Putamen (tissue), 1 donor: ENCODE measurements at places on chromosomes 1 and 21.

GRCh38 chr1:56833088-56833487 lies 13.9 kb upstream of the FYB2 start:
- DNase-seq, result no peak

DNA sequence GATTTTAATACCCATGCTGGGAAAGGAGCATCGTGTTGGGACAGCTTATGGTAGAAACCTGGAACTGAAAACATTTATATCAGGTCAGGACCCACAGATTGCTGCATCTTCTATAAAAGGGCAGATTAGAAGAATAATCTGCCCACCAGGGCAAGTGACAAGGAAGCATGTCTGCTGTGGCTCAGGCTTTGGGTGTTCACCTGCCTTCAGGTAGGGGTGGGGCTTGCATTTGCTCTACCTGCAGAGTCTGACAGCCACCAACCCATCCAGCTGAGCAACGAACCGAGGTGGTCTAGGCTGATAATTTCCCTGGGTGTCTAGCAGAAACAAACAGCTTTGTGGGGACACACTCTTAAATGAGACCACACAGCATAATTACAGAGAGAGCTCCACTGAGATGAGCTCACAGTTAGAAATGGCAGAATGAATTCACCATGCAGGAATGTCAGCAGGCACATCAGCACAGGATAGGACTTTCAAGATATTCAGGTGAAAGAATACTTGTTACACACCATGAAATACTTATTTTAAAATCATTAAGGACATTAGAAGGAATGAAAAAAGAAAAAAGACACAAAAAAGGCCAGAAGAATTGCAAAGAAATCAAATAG lies 36.1 kb upstream of the B3GALT5 start:
- DNase-seq, result no peak

- DNase-seq, result no peak
Observed at GRCh38 chr1:25431955-25432719, 1.4 kb downstream of the MACO1 start.

GRCh38 chr21:15121655-15122120 lies 56.9 kb upstream of the NRIP1 start:
- DNase-seq, result peak; percentile 13

GRCh38 chr1:38455829-38456530 lies 403.6 kb downstream of the RRAGC start:
- DNase-seq, result no peak

- DNase-seq, result peak; percentile 12
Observed at GRCh38 chr1:8055973-8056372, 29.9 kb upstream of the ERRFI1 start.

DNA sequence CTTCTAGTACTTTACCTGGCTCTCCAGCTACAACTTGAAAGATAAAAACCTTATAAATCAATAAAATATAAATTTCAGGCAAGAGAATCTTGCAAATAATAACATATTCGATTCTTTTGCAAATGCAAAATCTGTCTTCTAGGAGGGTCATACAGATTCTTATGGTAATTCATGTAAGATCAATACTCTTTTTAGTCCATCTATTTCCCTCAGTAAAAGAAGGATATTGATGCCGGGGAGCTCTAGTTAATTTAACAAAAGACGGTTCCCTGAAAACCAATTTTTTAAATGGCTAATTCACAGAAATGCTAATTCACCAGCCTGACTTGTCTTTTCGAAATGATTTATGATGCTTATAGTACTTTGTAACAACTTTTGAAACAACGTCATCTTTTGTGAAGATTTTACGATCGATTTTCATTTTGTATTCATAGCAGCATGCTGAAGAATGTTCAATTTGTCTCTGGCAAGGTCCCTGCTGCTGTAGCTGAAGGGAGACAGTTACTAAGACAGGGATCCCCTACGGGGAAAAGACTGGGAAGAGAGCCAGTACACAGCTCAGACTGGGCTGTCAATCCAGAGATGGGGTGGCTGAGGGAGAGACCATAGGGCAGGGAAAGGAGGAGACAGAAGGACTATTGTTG lies 90.6 kb upstream of the SPAG17 start:
- DNase-seq, result no peak

GRCh38 chr1:244137725-244138124 lies 86.6 kb downstream of the ZBTB18 start:
- DNase-seq, result no peak

DNA sequence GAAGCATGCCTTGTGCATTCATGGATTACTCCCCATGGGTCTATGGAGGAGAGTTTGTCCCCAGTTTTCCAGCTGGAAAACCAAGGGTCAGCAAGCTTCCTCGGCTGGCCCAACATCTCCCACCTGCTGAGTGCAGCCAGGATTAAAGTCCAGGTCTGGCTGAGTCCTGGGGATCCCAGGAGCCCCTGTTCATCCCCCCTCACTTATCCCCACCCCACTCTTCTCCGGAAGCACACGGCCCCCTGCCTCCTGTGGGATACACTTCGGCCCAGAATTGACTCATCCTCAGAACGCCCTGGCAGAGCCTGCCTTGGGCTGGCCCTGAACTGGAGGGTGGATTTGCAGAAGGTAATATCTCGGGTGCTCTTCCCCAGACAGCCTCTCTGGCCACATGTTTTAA lies 276.1 kb downstream of the NPHP4 start:
- no peak for DNase-seq

- DNase-seq, result no peak
Observed at GRCh38 chr1:221344693-221345092, 397.2 kb downstream of the DUSP10 start.

- no peak for DNase-seq
Observed at GRCh38 chr1:156487862-156488261, 12.7 kb downstream of the MEF2D start.

- DNase-seq, result no peak
Observed at GRCh38 chr1:119266386-119266785, 102.2 kb upstream of the HAO2 start.

DNA sequence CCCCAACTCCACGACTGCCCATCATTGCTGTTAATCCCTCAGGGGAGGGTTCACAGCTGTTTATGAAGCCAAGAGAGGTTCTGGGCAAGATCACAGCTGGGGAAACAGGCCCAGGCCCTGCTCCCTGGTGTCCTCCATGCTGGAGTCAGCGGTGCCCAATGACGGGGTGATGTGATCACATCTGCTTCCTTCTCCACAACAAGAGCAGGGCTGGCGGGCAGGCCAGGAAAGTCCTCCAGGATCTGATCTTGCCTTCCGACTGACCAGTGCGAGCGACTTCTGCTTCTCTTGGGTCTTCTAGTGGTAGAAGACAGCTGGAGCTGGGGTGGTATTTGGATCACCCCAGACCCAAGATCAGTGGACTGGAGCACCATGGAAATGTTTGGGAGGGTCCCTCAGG lies 951 bp upstream of the LINGO4 start:
- DNase-seq, result no peak

- no peak for DNase-seq
Observed at GRCh38 chr1:76259270-76259669, 184.7 kb downstream of the ST6GALNAC3 start.

GRCh38 chr1:95021805-95022643 lies 50.7 kb downstream of the ALG14 start:
- no peak for DNase-seq

- no peak for DNase-seq
Observed at GRCh38 chr1:230246551-230246950, 179.5 kb downstream of the GALNT2 start.

DNA sequence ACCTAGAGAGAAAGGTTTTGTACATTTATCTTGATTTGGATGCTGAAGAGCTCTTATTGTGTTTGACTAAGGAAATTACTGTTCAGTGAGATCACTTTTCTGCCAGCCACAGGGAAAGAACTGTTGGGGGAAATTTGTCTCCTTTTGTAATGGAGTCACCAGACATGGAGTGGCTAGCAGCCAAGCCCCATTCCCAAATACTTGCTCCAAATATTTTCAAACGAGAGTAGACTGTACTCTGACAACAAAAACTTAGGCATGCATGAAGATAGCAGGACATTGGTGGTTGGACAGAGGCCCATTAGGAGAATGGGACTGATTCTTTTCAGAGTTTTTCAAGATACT lies 21.1 kb downstream of the IPO9 start:
- DNase-seq, result no peak

GRCh38 chr1:24362396-24362795 lies 43.2 kb downstream of the GRHL3 start:
- no peak for DNase-seq

GRCh38 chr1:54125386-54126070 lies 27.3 kb downstream of the CDCP2 start:
- DNase-seq, result no peak

DNA sequence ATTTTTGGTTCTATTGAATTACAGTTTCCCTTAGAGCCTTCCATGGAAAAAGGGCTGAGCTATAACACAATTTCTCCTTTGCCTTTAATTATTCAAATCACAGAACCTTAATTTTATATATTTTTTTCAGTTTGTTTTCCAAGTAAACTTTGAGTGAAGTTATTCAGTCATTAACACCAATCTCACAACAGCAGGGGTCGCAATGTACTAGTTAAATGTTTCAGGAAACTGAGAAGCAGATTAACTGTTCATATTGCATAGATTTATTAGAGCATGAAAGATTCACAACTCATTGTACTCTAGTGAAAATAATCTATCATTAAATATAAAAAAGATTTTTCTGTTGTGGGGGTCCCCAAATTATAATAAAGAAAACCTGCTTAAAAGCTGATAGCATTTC lies 64.1 kb downstream of the KIFAP3 start:
- DNase-seq, result no peak

GRCh38 chr1:32924881-32925344 lies 23.7 kb upstream of the TMEM54 start:
- no peak for DNase-seq

DNA sequence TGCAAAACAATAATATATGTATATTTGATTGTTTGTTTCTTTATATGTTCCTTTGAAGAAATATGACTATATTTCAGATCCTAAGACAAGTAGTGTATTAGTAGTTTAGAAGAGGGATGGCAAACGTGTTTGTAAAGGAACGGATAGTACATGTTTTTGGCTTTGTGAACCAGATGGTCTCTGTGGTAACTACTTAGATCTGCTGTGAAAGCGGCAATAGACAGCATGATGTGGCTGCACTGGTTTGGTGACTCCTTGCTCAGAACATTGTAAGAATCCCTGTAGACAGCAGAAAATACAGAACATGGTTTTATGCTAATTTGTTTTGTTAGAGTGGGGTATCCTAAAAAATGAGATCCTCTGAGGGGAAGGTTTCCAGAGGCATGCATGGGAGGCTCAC lies 3.1 kb downstream of the ACADM start:
- no peak for DNase-seq

DNA sequence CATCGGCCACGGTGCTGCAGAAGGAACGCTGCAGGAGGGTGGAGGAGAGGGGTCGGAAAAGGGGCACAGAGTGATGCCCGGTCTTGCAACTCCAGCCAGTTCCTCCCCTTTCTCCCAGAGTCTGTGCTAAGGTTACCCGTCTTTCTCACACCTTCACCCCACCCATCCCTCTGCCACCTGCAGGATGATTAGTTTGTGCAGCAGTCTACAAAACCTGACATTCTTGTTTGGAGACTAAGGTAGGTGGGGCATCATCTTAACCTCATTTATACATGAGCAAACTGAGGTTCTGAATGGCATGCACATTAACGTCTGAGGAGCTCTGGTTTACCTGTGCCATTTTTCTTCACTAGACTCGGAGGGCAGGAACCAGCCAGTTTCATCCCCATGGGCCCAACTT lies 232.3 kb downstream of the GRIK3 start:
- no peak for DNase-seq

GRCh38 chr1:198701250-198701649 lies 62.4 kb downstream of the PTPRC start:
- no peak for DNase-seq

DNA sequence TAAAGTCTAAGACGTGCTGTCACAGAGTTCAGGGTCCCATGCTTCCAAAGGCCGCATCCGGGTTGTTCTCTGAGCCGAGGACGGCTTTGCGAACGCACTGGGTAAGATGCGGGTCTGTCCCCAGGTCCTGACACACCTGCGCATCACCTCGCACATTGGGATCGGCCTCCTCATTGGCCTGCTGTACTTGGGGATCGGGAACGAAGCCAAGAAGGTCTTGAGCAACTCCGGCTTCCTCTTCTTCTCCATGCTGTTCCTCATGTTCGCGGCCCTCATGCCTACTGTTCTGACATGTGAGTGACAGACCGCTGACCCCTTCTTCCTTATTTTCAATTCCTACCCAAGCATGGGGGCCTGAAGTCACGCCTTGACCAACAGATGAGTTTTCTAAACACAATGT lies 25.3 kb downstream of the TFF3 start:
- peak; percentile 28 for DNase-seq

DNA sequence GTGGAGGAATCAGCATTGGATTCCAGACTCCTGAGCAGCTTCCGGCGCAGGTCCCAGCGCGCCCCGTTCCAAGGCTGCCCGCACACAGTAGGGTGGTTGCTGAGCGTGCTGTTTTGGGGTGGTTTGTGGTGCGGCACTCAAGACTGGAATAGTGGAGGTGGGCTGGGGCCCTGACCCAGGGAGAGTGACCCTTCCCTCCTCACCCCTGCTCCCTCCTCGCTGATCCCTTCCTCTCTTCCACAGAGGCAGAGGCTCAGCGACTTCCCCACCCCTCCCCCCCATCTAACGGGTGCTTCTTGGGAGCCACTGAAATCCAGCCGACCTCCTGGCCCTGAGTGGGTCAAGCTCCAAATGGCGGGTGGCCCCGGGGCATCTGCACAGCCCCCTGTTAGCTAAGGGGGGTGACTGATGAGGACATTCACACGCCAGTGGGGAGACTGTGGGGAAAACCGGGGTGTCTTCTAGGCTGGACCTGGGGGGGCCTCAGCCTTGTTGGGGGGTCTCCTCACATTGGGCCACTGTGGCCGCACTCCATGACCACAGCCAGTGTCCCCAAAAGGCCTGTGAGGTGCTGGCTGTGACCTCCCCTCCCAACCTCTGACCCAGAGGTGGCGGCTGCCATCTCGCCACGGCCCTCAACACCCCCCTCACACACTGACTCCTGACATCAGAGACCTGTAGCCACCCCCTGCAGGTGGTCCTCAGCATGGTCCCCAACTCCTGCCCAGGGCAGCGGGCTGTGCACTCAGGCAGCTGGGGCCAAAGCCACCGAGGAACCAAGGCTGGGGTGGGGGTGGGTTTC lies 3.9 kb upstream of the HES4 start:
- no peak for DNase-seq

GRCh38 chr1:35650416-35650815 lies 9.1 kb upstream of the PSMB2 start:
- no peak for DNase-seq

GRCh38 chr1:8349473-8349865 lies 31.6 kb downstream of the SLC45A1 start:
- DNase-seq, result no peak

GRCh38 chr1:240070188-240070587 lies 21.5 kb upstream of the FMN2 start:
- DNase-seq, result no peak

DNA sequence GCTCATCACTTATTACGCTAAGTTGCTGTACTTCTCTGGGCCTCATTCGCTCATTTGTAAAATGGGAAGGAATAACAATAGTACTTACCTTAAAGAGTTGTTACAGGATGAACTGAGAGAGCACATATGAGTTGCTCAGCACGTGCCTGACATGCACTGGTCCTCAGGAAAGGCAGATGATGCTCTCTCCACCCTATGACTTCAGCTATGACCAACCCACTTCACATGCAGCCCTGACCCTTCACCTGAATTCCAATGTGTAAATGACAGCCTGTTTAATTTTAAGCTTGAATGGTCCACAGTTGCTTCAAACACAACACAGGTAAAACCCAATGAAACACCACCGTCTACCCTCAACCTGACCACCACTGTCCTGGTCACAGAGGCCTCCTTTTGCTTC lies 32.9 kb downstream of the GADD45A start:
- DNase-seq, result no peak

- DNase-seq, result peak; percentile 46
Observed at GRCh38 chr1:9732123-9732971, 80.8 kb downstream of the PIK3CD start.
